ENCODE measurements at places on chromosomes 3 and 15.

GRCh38 chr3:65181391-65181871 lies 493.6 kb upstream of the ADAMTS9 start:
- no peak for DNase-seq

DNA sequence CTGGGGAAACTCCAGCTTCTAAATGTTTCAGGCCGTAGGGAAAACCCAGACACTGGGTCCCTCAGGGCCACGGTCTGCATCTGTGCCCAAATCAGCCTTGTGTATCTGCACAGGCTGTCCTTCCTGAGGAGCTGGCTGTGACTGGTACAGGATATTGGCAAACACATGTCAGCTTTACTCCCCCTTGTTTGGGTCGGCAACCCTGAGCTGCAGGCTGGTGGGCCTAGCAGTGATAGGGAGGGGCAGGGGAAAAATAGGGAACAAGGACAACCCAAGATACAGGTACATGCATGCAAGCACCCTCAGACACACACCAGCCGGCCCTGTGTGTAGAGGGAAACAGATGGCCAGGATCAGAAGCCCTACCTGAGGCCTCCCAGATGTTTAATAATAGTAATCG lies 28.7 kb upstream of the HCN4 start:
- DNase-seq = no peak

DNA sequence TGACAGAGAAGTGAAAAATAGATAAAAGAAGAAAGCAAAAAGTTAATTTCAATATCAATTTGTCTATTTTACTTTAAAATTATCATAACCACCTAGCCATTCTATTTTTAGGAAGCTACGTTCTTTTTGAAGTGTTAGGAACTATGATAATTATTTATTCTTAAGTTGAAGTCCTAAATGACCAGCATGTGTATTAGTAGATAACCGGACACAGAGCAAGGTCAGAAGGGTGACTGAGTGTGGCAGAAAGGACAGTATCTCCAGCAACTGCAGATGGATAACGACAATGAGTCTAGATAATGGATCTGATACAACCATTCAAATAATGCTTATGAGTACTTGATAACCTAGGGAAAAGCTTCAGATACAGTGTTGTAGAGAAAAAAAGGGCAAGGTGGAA lies 198.0 kb downstream of the PDE8A start:
- no peak for DNase-seq

DNA sequence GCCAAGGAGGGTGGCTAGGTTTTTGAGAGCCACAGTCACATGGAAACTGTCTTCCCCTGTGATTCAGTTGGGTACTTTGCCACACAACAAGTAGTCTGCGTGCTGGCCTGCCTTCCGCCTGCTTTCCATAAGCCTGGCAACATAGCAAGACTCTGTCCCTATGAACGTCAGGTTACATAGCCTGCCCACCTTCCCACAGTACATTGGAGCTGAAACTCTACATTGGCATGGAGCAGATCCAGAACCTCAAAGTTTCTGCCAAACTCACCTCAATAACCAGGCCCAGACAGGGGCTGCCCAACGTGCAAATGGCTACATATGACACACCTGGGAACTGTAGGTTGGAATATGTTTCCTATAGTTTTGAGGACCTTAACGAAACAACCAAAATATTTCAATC lies 140.6 kb upstream of the PRICKLE2 start:
- DNase-seq = no peak

GRCh38 chr3:150783920-150784746 lies 21.2 kb upstream of the SIAH2 start:
- DNase-seq = no peak

GRCh38 chr3:36305929-36306520 lies 74.3 kb upstream of the STAC start:
- DNase-seq = no peak

- no peak for DNase-seq
These were observed 74.6 kb upstream of the GOLGA8J start for GRCh38 chr15:30008156-30008555.

DNA sequence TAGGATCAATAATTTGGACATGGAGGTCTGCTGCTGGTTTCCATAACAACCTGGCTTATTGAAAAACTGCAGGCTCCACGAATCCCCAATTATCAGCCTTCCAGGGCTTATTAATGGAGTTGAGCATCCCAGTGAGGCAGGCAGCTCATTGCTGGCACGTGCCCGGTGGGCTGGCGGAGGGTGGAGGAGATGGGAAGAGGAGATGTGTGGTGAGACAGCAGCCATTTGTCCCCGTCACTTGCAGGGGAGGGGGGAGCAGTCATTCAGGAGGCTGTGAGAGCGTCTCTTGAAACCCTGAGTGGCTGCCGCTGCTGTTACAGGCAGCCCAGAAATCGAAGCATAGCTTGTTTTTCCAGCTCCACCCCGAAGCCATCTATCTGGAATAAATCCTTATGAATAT lies 70.6 kb downstream of the GAP43 start:
- no peak for DNase-seq

- DNase-seq = no peak
These were observed 11.2 kb downstream of the STIMATE start for GRCh38 chr3:52886049-52886730.

GRCh38 chr3:99134986-99135385 lies 233.5 kb upstream of the DCBLD2 start:
- DNase-seq = no peak

DNA sequence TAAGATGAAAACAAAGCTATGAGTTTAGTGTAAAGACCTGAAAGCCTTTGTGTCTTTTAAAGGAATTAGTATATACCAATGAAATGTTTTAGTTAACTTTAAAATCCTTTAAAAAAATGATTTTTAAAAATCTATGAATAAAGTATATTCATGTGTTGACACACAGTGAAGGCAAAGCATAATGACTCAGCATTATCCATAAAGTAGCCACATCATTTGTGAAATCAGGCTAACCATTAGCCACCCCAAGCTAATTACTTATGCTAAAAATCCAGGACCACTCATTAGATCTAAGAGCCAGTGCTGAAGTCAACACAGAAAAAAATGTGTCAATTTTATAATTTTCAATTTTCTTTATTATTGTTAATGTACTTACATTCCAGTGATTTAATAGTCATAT lies 310.2 kb downstream of the TBC1D5 start:
- no peak for DNase-seq

GRCh38 chr3:63961891-63962290 lies 49.7 kb upstream of the SCAANT1 start:
- DNase-seq = no peak

GRCh38 chr15:101066501-101067408 lies 147.6 kb downstream of the LRRK1 start:
- DNase-seq = no peak

DNA sequence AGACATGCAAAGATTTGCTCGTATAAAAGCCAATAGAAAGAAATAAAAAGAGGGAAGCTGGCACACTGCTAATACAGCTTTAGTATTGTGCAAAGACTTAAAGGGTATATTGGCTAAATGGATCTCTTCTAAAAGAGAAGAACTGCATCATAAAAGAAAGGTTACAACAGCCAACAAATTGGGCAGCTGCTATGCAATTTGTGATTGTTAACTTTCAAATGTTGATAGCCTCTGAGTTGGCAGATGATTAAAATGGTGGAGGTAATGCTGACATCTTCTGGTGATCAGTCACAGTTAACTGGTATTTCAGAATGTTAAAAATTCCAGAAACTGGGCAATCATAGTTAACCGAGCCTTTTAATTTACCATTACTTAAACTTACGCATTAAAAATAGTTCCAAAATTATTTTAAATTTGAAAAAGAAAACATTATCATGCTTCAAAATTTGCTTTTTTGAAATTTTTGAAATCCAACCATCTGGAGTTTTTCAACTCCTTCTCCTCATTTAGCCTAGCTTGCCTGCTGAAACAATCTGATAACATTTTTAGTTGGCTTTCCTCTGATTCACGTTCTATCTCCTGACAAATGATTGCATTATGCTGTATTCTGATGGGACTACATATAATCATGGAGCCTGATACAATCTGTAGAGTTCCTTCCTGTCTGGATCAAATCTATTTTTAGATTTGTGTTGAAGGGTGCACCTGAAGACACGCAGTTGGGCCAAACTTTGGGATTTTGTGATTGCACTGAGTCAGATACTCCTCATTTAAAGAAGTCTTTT lies 144.0 kb upstream of the PDZRN3 start:
- DNase-seq = no peak
